ENCODE measurements at places on chromosomes 1 and 21. TPM values are rescaled to one million over a fixed set of nuclear protein-coding genes. Genes with fewer than 3 reads are reported as not detected.
A peak's percentile ranks its signal among the peaks of the same experiment; 100 is the strongest.

DNA sequence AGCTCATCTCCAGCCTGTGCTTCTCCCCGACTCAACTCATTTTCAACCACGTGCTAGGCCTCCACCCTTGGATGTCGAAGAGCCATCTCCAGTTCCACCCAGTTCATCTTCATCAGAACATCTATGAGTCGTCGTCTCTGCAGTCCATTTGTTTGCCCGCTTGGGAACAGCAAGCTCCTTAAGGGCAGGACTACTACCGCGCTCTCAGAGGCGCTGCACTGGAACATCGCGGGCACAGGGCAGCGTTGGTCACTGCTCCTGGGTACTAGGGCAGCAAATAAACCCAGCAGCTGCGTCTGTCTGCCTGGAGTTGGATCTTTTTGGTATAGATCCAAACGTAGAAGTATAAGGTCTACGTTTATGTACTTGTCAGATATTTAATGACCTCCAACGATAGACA lies 478 bp upstream of the PRDM2 start:
- no peak for DNase-seq

GRCh38 chr1:8212580-8213031 lies 105.3 kb upstream of the SLC45A1 start:
- no peak for DNase-seq

The KRTAP13-2 gene
- not detected for total RNA-seq

The GPR161 gene
- 6.6 TPM for total RNA-seq

The PTPN7 gene
- total RNA-seq, result not detected

The CTSK gene
- 6.2 TPM for total RNA-seq

DNA sequence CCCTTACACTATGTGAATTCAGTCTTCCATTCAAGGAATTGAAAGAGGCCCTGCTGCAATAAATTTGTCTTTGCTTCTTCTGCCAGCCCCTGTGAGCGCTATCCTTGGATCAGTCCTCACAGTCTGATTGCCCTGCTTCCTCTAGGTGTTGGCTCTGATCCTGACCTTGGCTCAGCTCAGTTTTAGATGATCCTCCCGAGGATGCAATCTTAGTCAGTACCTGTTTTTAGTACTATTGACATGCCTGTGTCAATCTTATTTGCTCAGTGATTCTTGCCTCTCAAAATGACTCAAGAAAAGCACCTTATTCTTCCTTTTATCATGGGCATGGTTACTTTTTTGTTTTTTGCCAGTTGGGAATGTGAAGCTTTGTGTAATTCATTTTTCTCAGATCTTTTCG lies 101.4 kb upstream of the KCNK1 start:
- DNase-seq, result no peak

The DDOST gene
- 292 TPM for total RNA-seq

GRCh38 chr1:217090060-217090911 lies 367.1 kb upstream of the ESRRG start:
- no peak for DNase-seq

DNA sequence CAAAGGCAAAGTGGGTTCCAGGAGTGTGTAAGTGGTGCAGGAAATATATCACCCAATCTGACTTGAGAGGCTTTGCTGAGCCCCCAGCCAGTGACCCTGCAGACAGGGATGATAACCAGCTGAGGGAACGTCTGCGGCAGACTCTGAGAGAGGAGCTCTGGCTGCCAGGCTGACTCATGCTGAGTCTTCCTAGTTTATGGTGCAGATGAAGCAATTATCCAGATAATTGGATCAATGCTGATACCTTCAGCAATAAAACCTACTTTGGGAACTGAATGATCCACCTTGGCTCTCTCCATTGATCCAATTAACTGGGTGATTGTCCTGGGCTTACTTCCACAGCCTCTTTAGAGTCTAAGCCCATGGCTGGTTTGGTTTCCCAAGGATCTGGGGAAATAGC lies 7.3 kb downstream of the C8B start:
- DNase-seq, result peak; percentile 10

DNA sequence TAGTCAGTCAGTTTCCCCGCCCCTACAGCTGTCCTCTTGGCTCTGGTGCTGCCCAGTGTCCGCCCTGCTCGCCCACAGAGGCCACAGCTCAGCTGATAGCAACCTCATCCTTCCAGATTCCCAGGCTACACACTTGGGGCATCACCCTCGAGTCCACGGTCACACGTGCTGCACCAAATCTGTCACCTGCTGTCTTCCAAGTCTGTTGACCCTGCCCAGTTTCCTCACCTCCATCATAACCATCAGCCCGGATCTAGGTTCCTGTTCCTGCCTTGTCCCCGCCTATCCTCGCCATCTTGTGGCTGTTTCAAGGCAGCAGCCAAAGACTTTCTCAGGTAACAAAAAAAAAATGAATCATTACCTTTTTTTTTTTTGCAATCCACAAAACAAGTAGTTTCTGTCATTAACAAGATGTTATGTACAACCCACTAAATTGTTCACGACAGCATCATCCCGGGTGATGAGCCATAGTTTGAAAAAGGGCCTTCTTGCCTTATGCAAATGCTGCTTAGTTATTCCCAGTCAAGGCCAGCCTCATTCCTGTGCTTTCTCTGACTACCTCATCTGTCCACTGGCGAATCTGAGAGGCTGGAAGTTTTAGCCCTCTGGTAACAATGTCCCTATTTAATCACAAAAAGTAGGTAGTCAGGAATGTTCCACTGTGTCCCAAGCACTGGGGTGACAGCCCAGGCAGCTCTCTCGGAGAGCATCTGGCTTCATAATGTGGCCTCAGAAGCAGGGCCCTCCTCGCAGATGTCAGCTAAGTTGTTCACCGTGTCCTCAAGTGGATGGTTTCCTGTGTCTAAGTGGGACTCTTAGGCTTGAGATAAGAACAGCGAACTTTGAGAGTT lies 4.9 kb upstream of the MIIP start:
- DNase-seq, result no peak

DNA sequence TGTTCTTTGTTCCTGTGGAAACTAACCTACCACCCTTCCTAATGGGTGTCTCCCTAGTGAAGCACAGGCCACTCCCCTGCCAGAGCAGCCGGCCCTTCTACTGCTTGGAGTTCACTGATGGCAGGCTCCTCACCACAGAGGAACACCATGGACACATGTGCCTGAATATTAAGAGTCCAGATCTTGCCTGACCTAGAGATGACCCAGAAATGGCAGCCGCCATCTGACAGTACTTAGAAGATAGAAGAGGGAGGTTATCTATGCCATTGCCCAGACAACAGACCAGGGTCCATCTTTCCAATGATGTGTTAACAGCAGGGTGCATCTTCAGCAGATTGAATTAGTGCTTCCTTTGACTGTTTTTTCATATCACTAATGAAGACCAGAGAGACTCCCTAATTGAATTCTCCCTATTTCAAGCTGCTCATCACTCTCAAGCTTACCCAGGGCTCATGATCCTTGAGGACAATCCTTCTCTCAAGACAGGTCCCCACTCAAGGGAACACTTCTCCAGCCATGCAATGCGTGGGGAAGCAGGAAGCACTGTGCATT lies 59.8 kb downstream of the PLEKHA6 start:
- DNase-seq, result no peak

The SEMA6C gene
- 9.5 TPM for total RNA-seq

- no peak for DNase-seq
Measured at GRCh38 chr21:28627261-28627660, 365.4 kb downstream of the LTN1 start.

- peak; percentile 44 for DNase-seq
Measured at GRCh38 chr1:43492826-43493225, 37.9 kb upstream of the PTPRF start.

DNA sequence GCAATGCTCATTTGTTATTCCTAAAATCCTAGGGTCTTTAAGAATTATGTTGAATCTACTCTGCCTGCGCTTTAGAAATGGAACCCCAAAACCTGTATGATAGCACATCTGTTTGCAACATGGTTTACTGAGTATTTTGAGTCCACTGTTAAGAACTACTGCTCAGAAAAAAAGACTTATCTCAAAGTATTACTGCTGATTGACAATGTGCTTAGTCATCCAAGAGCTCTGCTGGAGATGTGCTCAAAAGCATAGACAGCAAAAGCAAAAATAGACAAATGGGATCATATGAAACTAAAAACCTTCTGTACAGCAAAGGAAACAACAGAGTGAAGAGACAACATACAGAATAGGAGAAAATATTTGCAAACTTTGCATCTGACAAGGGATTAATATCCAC lies 107.0 kb downstream of the CTH start:
- no peak for DNase-seq

- no peak for DNase-seq
Measured at GRCh38 chr1:99829269-99829668, 20.9 kb upstream of the AGL start.

The UROD gene
- 76.9 TPM for total RNA-seq

DNA sequence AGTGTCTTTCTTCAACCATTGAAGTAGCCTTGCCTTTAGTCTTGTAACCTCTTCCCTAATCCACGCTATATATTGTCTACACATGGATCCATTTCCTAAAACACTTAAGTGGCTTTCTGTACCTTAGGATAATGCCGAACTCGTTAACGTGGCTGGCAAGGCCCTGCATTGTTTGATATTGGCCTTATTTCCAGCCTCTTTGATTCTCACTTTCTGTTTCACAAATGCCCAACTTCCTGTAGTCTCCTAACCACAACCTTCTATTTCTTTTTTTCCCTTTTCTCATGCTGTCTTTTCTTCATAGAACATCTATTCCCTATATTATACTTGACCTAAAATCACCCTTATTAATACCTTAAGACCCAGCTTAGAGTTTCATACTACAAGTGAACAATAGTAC lies 536.0 kb downstream of the LMO4 start:
- no peak for DNase-seq

DNA sequence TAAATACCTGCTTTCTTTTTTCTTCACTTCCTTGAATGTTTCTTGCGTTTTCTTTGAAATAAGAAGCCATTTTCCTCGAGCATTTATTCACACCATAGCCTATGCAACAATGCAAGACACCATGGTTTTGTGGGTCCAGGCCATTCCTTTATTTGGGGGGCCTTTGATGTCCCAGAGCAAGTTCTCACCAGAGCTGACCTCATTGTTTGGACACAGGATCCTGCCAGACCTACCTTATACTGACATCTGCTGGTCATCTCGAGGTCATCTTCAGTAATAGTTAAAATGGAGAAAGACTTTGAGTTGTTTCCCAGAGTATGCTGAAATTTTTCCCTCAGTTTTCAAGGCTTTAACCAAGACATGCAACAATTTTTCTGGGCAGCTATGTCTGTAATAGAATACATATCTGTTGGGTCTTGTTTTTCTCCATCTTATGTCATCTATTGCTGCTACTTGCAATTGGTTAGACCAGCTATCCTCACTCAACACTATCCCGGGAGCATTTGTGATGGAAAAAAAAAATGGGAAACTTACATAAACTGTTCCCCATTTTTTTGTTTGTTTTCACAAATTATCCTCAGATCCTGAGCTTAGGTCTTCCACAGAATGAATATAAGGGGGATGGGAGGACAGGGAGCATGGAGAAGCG lies 34.0 kb upstream of the BACE2 start:
- peak; percentile 56 for DNase-seq

DNA sequence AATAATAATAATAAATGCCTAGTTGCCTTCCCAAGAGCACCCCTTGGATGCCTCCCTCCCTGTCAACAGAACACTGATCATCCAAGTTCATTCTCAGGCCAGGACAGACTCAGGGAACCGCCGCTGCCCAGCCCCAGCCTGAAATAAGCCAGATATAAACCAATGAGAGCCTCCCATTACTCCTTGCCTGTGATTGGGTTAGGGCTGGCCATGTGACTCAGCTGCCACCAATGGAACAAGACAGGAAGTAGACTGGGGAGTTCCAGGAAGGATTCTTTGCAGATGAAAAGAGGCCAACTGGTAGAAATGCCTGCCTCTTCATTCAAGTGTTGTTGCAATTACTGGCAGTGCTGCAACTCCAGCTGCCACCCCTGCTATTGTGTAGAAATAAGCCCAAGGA lies 146.4 kb upstream of the TIAM1 start:
- DNase-seq, result no peak

- DNase-seq, result no peak
Measured at GRCh38 chr21:31732597-31733550, 956 bp upstream of the SCAF4 start.

The OR2M3 gene
- not detected for total RNA-seq

GRCh38 chr1:76254104-76255030 lies 179.8 kb downstream of the ST6GALNAC3 start:
- DNase-seq, result peak; percentile 33

DNA sequence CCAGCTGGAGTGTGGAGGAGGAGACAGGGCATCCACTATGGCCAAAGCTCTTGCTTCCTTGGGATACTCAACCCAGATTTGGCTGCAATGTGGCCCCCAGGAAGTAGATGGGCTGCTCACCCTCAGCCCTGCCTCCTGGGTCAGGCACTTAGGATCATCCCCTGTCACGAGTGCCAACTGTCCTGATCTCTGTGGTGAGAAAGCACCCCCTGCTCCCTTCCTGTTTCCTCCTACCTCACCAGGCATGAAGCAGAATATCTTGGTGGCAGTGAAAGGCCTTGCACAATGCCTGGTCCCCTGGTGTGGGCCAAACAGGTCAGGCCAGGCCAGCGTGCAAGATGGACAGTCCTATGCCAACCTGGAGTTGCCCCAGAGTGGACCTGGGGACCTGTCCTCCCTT lies 211.7 kb downstream of the GRIK3 start:
- no peak for DNase-seq

The MCOLN3 gene
- total RNA-seq, result 0.70 TPM

The FCRL3 gene
- not detected for total RNA-seq

The ESPN gene
- total RNA-seq, result not detected

DNA sequence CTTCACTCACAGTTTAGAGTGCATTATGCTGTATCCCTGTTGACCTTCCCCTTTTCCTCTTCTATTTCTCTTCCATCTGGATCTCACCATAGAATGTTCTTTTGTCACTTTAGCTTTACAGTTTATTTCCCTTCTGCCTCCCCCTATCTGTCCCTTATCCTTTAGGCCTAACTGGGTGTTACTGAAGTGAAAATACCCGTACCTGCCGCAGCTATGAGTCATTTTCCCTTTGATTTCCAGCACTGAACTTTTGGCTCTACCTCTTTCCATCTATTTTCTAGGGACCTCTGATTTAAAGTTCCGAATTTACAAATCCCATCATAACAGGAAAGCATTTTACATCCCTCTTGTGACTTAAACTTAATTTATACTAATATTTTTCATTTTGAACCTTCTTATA lies 19.7 kb downstream of the ITSN1 start:
- no peak for DNase-seq

DNA sequence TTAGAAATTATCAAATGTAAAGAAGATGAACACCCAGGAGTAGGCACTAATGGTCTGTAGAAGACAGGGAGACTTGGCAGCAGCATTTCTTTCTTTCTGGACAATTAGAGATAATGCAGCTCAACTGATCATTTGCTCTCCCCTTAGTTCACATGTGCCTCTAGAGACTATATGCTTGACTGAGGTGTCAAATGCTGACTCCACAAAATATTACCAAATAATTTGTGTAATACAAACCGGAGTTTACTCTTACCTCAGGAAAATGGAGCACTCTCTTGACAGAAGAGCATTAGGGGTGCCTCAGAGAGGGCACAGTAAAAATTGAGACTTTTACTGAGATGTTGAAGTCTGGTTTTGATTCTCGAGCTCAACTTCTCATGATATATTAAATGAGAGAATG lies 131.8 kb downstream of the ATP6V1G3 start:
- DNase-seq, result no peak

The DISP3 gene
- total RNA-seq, result 0.09 TPM

GRCh38 chr1:226702957-226703831 lies 35.9 kb downstream of the ITPKB start:
- peak; percentile 75 for DNase-seq

GRCh38 chr1:66295803-66296202 lies 238.2 kb upstream of the SGIP1 start:
- DNase-seq, result no peak

The PADI4 gene
- total RNA-seq, result not detected
